ENCODE measurements at places on chromosomes 16 and 17.

- DNase-seq: no peak
These were observed 173.3 kb upstream of the CACNG5 start for GRCh38 chr17:66661411-66662256.

DNA sequence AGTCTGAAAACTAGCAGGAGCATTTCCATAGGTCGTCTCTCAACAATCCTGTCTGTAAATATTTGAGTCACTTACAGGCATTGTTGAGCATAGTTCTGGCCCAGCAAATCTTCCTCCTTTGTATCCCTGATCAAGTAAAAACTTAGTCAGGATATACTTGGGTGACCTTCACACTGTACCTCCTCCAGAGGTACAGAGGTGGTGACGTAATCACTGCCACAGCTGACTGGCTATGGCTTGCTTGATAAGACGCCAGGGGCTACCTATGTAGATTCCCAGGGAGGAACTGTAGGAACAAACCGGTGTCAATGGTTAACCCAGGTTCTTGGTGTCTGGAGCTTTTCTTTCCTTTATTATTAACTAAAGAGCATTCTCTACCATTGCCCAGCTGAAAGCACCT, at the start of gene KCNJ16:
Gene KCNJ16 (plus strand): TSS at position 270 of the 400 bp plus-strand sequence. CDS start 56,863 bp downstream, outside the sequence.
- DNase-seq: no peak

DNA sequence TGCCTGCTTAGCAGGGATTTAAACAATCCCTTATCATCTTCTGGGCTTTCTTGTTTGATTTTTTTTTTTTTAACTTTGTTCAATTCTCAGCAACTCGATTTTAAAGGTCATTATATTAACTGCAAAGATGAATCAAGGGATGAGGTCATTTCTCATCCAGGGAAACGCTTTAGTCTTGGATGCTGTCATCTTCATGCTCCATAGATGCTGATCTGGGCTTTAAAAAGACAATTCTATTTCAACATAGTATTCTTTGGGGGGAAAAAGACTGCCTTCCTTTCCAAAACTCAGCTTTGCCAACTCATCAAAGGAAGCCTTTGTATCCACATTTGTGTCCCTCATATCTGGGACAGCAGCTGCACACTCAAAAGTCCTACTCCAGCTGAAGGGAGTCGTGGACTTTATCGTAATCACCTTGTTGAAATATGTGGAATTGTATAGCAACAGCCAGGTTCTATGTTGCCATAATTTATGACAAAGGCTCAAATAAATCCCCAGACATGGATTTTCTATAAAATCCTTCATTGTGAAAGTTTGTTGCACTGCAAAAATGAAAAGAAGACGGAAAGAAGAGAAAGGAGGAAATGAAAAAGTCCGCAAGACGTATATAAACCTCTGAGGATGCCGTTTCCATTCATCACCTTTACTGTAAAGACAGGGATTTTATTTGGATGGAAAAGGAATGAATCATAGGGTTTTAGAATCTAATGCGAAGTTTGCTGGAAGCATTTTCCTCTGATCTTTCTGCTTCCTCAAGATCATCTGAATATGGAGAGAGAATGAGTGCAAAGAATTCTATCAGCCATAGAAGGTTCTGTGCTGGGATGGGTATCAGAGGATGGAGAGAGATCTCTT, 48.6 kb upstream of the XYLT1 start:
- no peak for DNase-seq

DNA sequence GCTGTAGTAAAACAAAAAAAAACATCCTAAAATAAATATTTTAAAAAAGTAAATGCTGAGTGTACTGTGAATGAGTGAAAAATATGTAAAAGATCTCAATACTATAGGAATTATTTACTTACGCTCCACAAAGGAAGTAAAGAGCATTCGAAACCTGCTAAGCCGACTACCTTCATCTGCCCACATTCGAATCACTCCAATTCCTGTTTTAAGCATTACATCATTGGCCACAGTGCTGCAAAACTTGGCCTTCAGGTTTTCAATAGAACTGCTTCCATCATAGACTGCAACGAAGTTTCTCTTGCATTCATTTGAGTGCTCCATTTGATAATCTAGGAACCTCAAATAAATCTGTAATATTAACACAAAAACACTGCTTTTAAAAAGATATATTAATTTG, 34.4 kb downstream of the NETO2 start:
- peak; percentile 23 for DNase-seq

- DNase-seq: no peak
These were observed 60.0 kb downstream of the CLEC16A start for GRCh38 chr16:11004351-11004750.

GRCh38 chr16:84810518-84811273, 9.1 kb upstream of the CRISPLD2 start:
- DNase-seq: no peak

- peak; percentile 37 for DNase-seq
These were observed 834 bp downstream of the FLYWCH1 start for GRCh38 chr16:2912330-2913199.
